Non-pigmented ciliary epithelial cell (primary cell): ENCODE measurements at places on chromosomes 6 and 20.

GRCh38 chr6:64847396-64847795 lies 859.6 kb downstream of the EYS start:
- DNase-seq, result no peak

- no peak for DNase-seq
These were observed 5.7 kb upstream of the NECAB3 start for GRCh38 chr20:33679758-33680485.

- DNase-seq, result no peak
These were observed 177.1 kb downstream of the ALDH8A1 start for GRCh38 chr6:134772671-134773360.

GRCh38 chr20:63206878-63207277 lies 9.1 kb downstream of the YTHDF1 start:
- DNase-seq, result no peak

DNA sequence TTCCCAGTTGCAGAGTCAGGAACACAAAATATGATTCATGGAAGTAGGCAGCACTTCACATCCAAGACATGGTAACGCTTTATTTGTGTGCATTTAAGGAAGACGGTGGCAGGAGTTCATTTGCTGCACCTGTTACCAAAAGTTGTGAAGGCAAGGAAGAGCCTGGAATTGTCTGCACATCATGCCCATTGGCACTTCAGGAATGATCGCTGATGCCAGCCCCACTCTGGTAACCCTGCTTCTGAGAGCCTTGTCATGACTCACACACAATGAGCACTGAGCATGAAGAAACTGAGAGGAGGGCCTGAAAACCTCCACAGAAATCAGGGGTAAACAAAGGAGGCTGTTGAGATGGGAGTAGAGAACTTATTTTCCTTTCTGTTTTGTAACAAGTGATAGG lies 181.1 kb downstream of the RPS12 start:
- DNase-seq, result no peak

DNA sequence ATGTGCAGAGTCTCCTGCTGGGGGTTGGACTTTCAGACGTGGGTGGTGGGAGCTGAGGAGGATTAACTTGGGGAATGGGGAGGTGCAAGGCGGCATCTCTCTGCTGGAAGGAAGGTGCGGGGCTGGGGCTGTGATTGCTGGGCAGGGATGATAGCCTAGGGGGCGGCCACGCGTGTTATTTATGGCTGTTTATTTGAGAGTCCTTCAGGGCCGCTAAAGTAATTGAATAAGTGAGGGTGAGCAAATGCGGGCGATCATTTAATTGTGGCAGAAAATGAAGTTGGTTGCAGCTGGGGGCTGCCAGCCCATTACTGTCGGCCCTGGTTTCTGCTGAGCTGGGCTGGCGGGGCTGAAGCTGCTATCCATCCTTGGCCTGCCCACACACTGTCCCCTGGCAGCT lies 7.5 kb upstream of the IP6K3 start:
- DNase-seq, result no peak

DNA sequence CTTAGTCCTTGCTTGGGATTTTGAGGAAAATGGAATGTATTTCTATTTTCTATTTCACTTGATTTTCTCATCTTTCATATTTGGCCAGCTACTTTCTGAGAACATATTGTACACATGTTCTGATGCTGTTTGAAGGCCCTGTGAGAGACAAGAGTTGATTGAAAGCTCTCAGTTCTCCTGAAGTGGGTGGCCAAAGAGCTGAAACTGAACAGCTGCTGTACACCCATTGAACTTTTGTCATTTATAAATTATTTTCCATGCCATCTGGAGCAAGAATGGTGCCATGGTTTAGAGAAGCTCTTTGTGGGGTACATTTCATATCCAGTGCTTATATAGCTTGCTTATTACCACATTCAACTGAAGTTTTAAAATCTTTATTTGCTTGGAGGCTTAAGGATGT lies 298.3 kb downstream of the PRL start:
- DNase-seq, result no peak

- DNase-seq, result no peak
These were observed 28.5 kb upstream of the IFNGR1 start for GRCh38 chr6:137247724-137248123.

DNA sequence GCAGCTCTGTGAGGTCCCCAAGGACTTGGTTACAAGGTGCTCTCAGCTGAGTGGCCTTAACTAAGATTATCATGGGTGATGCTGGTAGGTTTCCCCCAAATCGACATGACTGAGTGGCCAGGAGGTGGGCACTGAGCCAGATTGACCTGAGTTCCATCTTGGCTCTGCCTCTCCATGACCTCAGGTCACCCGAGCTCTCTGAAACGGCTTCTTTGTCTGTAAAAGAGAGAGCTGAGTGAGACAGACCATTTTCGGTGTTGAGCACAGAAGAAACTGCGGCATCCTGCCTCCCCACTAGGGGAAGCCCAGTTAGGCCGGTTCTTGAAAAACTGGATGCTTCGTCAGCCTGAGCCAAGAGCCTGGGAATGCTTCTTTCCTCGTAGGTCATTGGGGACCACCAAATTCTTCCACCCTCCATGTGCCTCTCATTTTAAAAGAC lies 14.1 kb upstream of the STX16 start:
- DNase-seq, result no peak

DNA sequence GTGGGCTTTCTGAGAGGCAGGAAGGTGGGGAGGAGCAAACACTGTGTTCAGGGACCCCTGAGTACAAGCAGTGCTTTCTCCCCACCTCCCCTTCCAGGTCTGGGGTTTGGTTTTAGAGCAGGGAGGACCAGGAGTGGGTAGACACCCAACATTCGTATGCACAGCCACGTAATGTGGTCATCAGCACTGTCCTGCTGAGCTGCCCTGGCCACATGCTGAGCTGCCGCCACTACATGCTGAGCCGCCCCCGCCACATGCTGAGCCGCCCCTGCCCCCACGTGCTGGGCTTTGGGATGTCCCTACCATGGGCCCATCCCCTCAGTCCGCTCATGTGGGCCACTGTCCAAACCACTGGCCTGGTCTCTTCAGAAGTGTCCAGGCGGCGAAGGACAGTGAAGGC lies 214.9 kb upstream of the CST7 start:
- DNase-seq, result no peak

GRCh38 chr6:157646012-157646411 lies 177.0 kb upstream of the SNX9 start:
- no peak for DNase-seq

DNA sequence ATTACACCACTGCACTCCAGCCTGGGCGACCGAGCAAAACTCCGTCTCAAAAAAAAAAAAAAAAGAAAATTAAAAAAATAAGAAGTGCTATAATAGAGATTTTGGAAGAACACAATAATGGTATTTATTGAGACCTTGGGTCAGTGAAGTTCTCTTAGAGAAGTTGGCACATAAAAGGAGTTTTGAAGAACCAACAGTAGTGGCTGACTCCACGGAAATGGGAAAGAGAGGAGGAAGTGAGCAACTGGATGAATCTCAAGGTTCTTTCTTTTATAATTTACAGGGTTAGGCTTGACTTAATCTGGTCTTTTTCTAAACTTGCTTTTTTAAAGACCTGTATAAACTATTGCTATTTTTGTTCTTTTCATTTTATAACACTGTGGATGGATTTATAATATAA lies 52.8 kb downstream of the TOMM6 start:
- DNase-seq, result no peak

- no peak for DNase-seq
These were observed 9.9 kb downstream of the CYP21A2 start for GRCh38 chr6:32047855-32048766.

DNA sequence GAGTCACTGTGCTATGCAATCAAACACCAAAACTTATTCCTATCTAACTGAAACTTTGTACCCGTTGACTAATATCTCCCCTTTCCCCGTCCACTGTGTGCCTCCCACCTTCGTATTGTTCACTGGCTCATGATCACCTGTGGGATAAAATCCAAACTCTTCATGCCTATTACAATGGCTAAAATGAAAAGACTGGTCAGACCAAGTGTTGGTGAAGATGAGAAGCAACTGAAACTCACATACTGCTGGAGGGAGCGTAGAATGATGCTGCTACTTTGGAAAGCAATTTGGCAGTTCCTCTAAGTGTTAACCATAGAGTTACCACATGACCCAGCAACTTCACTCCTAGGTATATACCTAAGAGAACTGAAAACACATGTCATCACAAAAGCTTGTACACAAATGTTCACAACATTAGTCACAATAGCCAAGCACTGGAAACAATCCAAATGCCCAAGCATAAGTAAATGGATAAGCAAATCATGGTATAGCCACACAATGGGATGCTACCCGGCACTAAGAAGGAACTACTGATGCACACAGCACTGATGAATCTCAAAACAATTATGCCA lies 13.1 kb downstream of the RPS10 start:
- DNase-seq, result no peak

- DNase-seq, result no peak
These were observed 118.8 kb downstream of the TINAG start for GRCh38 chr6:54426995-54427394.

- peak; percentile 80 for DNase-seq
These were observed 11.0 kb upstream of the NQO2 start for GRCh38 chr6:2988426-2989331.

GRCh38 chr6:33142501-33143070 lies 49.7 kb downstream of the COL11A2 start:
- no peak for DNase-seq

GRCh38 chr6:11264100-11264499 lies 31.6 kb upstream of the NEDD9 start:
- DNase-seq, result no peak

DNA sequence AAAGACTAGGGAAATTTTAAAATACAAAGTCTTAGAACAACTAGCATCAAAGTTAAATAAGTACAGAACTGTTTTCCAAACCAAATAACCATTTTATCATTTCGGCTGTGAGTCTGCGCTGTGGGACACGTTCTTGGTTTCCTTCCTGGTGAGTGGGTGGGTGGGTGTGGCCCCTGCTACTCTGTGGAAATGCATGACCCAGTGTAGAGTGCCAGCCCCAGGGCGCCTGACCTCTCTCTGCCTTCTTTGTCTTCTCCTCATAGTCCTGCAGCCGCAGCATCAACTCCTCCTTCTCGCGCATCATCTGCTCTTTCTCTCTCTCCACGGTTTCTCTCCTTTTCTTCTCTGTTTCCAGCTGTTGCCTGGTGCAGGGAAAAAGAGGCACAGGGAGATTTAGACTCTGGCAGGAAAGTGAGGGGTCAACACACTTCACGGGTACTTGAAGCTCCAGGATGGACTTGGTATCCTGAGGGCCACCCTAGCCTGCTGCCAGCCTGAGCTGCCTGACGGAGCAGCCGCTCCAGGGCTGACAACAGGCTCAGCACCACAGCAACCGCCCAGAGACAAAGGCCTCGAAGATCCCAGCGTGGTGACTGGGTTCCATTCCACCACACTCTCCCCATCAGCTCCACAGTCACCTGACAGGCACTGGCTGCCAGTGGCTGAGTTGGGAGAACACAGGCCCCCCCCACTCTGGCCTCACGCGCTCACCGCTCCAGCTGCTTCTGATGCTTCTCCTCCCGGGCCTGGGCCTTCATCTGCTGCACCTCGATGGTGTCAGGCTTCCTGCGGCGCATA lies 48.4 kb downstream of the EZR start:
- DNase-seq, result no peak

- no peak for DNase-seq
These were observed 32.7 kb upstream of the CCND3 start for GRCh38 chr6:41974281-41974825.

DNA sequence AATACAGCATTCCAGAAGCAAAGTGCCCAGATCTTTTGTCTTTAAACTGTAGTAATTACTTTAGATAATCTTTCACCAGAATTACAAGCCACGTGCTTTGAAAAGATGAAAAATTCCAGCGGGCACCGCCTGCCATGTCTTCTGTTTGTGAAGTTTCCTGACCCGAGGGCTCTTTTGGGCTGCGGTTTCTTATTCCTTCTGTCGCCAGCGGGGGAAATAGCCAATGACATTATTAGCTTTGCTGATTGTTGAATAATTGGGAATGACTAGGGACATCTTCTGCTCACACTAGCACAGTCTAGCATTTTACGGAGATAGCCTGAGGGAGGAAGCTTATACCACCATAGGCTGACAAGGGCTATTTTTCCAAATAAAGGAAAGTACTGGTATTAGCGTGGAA lies 124.7 kb downstream of the SAMD5 start:
- DNase-seq, result no peak

- DNase-seq, result no peak
These were observed 158.8 kb downstream of the DST start for GRCh38 chr6:56483929-56484328.

DNA sequence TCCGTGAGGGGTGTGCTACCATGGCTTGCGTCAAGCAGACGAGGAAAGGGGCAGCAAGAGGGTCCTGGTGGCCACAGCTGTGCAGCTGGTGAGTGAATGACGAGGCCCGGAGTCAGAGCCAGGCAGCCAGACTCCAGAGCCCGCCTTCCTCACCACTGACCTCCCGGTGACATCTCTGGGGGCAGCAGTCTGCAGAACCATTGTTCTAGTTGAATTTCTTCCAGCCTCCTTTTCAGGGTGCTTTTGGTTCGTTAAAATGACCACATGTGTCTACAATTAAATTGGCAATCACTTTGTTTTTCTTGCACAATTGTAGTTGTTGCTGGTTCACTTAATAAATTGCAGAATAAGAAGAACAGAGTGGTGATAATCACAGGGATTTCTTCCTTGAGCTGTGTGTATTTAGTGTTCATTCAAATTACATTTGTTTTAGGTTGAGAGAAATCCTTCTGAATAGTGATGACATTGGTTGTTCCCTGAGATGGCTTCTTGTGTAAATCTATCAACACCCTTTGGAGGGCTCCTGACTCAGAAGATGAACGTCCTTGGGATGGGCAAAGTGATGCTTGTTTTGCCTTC lies 96.4 kb downstream of the TULP4 start:
- DNase-seq, result peak; percentile 71

- DNase-seq, result no peak
These were observed 56.8 kb downstream of the CEBPB start for GRCh38 chr20:50247196-50248094.

DNA sequence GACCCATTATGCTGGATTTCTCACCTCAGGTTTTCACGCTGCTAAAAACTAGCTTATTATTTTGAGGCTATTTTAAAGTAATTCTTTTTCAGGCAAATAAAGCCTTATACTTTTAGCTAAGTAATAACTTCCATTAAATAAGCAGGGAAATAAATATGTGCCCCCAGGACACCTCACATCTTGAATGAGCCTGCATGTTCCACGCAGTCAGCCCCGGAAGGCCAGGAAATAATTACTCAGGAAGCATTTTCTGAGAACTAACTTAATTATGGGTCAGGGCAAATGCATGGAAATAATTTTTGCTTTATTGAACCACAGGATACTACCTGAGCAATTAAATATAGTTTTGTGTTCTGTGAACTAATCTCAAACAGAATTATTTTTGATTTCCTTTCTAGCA lies 41.1 kb downstream of the STX7 start:
- DNase-seq, result no peak

- DNase-seq, result no peak
These were observed 597 bp upstream of the HINT3 start for GRCh38 chr6:125955973-125956372.

DNA sequence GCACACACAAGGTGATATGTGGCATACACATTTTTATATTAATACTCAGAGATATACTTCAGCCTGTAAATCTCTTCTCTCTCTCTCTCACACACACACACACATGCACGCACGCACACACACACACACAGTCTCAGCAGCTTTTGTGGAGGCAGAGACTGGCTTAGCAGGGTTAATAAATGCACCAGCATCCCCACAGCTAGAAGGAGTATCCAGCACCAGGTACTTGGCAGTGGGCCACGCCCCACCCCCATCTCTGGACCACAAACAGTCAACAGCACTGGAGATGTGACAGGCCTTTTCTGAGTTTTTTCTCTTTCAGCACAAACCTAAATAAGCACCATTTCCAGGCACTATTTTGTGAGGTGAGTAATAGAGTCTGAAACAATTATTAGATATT lies 47.3 kb upstream of the LRFN2 start:
- DNase-seq, result no peak
